ENCODE measurements at places on chromosomes 4 and X.

DNA sequence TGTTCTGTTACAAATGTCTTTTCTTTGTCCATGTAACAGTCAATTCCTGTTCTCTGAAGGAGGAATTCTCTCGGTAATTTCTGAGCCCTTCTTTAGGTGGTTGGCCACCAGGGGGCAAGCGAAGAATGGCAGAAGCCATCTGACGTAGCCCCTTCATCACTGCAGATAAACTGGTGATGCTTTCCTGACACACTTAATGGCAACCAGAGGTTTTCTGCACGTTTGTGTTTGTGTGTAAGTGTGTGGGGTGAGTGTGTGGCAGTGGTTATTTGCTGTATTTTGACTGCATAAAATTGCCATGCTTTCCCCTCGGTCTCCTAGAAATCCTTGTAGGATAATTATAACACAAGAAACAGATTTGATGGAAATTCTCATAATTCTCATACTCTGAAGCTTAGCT, 64.8 kb upstream of the STOX2 start:
- DNase-seq: peak; percentile 39

GRCh38 chrX:126820700-126821420, 1.3 kb downstream of the PRR32 start:
- no peak for DNase-seq

DNA sequence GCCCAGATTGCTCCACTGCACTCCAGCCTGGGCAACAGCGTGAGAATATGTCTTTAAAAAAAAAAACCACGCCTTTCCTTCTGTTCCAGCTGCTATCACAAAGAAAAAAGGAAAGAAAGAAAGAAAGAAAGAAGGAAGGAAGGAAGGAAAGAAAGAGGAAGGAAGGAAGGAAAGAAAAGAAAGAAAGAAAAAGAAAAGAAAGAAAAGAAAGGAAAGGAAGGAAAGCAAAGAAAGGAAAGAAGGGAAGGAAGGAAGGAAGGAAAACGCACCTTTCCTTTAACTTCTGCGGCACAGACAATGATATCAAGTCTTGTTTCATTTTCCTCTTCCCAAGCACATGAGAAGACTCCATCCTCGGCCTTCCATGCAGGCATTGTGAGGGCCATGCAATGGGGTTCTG, 107.4 kb upstream of the NOCT start:
- DNase-seq: no peak

GRCh38 chr4:4864940-4865704, 5.7 kb downstream of the MSX1 start:
- DNase-seq: no peak

DNA sequence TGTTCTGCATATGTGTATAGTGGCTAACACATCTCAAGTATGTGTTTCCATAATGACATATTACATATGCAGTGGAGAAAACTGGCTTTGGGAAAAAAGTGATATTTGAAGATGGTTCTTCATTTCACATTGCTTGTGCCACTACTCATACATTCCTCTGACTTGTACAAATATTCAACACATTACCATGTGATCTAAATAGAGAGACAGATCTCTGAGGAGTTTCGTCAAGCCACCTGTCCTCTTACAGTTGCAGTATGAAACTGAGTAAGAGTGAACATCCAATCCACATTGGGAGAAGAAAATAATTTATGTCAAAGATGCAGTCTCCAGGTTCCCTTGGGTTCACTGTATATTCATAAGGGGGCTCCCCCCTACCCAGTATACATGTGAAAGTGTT, 123.9 kb downstream of the KDR start:
- DNase-seq: no peak

DNA sequence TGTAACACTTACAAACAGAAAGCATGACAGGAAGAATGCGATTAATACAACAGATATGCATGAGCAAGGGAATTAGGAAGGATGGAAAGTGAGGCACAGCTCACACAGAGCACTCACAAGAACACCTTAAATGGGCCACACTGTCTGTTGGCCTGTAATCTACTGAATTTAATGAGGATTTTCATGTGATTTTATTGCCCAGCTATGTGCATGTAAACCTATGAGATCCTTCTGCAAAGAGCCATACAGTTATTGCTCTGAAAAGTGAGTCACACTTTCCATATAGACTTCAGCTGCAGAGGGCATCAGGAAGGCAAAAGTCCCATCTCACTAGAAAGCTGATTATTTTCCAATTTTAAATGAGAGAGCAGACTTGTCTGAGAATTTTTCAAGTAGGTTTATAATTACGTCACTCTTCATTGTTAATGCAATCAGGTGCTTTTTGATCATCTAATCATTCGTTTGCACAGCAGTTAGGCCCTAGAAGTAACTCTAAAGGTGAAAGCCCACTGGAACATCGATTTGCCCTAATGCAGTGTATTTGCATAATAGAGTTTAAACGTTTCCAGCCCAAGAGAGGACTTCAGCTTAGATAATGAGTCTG, 832.7 kb upstream of the INTU start:
- DNase-seq: no peak

GRCh38 chr4:100289946-100290345, 99.7 kb upstream of the DDIT4L start:
- DNase-seq: no peak

- no peak for DNase-seq
These were observed 146.4 kb upstream of the NOCT start for GRCh38 chr4:138869165-138869564.

GRCh38 chrX:122434942-122435341, 749.1 kb upstream of the GRIA3 start:
- no peak for DNase-seq

GRCh38 chr4:106409901-106410889, 41.6 kb upstream of the GIMD1 start:
- DNase-seq: no peak

DNA sequence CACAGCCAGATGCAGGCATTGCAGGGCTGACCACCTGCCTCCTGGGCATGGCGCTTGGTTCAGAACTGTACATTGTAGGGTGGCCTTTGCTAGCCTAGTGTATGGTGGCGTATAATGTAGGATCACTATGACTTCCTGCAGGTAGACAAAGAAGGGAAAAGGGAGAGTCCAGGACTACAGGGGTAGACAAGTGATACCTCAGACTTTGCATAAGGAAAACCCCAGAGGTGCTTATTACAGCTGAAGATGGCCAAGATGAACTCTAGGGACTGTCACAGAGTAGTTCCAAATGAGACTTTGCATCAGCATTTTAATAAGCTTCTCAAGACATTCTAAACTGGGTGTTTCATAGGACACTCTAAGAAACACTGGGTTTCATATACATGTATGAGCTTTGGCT, 116.4 kb upstream of the PUDP start:
- DNase-seq: no peak

DNA sequence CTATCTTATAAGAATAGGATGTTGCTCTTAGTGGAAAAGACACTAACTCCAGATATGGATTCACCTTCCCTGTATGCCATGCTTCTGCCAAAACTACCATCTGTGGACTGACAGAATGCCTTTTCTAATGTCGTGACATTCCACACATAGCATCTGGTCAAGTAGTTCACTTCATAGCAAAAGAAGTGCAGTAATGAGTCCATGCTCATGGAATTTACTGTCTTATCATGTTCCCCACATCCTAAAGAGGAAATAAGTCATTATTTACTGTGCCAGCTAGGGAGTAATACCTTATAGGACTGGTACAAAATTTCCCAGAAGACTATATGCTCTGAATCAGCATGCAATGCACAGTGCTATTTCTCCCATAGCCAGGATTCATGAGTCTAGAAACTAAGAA, 562.4 kb downstream of the TLL1 start:
- DNase-seq: no peak

- DNase-seq: peak; percentile 65
These were observed 27.8 kb downstream of the ELF4 start for GRCh38 chrX:130082244-130083106.

GRCh38 chr4:87034527-87034926, 99.7 kb downstream of the AFF1 start:
- no peak for DNase-seq

- DNase-seq: no peak
These were observed 3.5 kb downstream of the TECRL start for GRCh38 chr4:64405761-64406160.

DNA sequence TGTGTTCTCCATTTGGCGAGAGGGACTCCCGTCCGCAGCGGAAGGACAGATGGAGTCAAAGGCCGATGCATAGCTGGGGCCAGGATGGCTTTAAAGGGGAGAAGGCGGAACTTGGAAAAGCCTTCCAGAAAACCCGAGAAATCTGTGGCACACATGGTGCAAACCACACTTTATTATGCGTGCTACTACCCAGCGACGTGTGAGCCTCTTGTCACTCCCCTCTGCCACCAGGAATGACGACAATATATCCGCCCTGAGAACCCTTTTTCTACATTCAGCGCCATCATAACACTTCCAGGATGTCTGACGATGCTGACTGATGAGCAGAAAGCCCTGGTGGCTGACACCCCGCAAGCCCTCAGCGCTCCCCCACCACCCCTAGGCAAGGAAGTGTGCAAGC, 689 bp upstream of the DCHS2 start:
- no peak for DNase-seq

DNA sequence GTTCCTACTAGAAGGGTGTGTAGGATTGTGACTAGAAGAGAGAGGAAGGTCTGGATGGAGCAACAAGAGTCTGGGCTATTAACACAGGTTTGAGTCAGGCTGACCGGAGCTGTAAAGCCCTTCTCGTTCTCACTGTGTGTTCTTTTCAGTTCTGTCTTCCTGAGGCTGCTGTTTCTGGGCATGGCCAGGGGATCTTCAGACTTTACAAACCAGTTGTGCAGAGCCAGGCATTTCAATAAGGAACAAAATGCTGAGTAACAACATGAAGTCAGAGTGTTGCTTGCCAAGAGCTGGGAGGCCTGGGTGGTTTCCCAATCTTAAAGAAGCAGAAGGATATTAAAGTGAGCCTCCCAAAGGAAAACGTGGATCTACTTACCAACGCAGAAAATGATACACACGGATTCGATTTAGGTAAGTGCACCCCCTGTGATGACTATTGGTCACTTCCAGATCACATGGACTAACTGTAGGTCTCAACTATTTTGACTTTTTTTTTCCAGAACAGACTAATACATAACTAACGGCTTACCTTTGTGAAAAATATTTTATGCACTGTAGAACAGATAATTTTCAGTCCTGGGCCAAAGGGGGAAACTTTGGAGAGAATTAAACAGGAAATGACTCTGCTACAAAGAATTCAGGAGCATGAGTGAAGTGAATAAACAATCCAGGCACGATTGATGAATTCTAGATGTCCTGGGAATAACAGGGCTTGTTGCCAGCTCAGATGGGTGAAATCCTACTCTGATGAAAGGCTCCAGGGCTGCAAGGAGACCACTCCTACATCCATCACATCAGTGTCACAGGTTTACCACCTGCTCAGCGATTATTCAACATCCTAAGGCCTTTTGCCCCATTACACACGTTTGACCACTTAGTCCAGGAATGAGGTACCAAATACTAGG, 94.5 kb downstream of the ANXA3 start:
- DNase-seq: no peak

DNA sequence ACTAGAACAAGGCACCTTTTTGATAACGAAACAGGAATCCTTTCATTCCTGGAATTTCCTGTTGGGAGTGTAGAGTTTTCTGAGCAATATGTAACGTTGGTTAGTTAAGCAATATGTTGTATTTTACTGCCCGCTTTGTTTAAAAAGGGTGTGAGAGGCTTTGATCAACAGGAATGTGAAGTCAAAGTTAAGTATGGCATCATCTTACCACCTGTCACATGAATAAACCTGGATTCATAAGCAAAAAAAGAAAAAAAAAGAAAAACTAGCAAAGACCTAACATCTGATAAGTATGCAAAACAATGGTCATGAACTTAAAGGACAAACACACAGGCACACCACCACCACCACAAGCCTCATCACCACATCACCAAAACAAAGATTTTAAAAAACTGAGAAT, 7.1 kb upstream of the CXCL5 start:
- no peak for DNase-seq

GRCh38 chrX:54230435-54231148, 47.5 kb upstream of the FAM120C start:
- DNase-seq: no peak

DNA sequence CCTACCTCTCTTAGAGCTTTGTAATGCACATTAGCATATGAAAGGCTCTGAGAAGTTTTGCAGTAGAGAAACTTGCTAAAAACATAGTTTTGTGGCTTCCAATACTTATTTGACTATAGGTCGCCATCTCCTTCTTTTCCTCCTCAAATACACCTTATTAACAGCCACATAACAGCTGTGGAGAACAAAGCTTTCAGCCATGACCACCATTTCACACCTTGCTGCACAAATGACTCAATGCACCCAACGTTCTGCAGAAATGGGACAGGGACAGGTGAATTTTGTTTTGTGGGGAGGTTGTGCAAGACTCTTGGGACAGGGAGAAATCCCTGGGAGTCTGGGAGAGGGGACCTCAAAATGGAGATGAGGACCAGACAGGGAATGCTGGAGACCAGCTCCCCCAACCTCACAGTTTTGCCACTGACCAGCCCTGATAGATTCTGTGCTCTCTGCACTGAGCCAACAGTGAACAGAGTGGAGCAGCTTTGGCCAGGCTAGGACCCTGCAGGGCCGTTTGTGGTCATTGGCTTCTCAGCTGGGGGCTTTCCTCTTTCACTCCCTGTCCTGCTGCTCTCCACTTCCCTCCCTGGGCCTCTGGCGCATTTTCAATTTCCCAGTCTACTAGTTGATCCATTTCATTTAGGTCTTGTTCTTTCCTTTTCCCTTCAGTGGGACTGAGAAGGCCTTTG, 16.6 kb downstream of the FRMPD3 start:
- no peak for DNase-seq

GRCh38 chr4:7337196-7338058, 97.3 kb downstream of the PSAPL1 start:
- no peak for DNase-seq

DNA sequence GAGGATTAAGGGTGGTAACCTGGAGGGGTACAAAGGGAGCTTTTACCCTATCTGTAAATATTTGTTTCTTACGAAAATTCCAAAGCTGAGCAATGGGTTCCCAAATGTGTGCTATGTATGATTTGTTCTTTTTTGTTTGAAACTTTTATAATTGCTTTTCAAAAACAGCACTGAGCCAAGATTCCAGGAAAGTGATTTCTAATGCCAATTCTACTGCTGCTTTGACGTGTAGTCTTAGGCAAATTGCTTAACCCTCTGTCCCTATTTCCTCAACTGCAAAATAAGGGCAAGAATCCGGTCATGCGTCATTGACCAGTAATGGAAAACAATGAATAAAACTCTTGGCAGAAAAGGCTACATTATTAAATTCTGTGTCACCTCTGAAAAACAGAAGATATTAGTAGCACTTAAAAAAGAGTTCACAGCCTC, 454.7 kb downstream of the IL15 start:
- DNase-seq: no peak

- DNase-seq: no peak
These were observed 57.7 kb upstream of the C4orf54 start for GRCh38 chr4:99715286-99715685.

GRCh38 chr4:2074588-2074987, 15.5 kb downstream of the NAT8L start:
- no peak for DNase-seq

DNA sequence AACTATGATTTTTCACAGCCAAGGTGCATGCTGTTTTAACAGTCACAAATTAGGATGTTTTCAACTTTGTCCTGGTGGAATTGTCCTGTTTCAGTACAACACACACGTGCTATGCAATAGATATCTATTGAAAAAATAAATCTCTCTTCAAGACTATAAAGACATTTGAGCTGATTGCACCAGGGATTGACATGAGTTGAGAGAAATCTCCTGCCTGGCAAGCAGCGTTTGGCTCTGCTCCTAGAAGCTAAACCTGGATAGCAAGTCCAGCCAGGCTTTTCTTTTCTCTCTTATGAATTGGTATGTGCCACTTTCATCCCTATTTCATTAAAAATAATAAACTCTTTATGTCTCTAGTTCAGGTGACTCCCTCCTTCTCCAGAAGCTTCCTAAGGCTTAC, 16.6 kb upstream of the NPNT start:
- no peak for DNase-seq

GRCh38 chr4:93761286-93761685, 67.3 kb upstream of the ATOH1 start:
- no peak for DNase-seq
